ENCODE measurements at places on chromosomes 4 and X.

GRCh38 chr4:141730805-141731204 is 94.4 kb downstream of the IL15 start:
- DNase-seq = peak; percentile 4

GRCh38 chr4:74062953-74063352 is 24.5 kb upstream of the CXCL3 start:
- DNase-seq = no peak

DNA sequence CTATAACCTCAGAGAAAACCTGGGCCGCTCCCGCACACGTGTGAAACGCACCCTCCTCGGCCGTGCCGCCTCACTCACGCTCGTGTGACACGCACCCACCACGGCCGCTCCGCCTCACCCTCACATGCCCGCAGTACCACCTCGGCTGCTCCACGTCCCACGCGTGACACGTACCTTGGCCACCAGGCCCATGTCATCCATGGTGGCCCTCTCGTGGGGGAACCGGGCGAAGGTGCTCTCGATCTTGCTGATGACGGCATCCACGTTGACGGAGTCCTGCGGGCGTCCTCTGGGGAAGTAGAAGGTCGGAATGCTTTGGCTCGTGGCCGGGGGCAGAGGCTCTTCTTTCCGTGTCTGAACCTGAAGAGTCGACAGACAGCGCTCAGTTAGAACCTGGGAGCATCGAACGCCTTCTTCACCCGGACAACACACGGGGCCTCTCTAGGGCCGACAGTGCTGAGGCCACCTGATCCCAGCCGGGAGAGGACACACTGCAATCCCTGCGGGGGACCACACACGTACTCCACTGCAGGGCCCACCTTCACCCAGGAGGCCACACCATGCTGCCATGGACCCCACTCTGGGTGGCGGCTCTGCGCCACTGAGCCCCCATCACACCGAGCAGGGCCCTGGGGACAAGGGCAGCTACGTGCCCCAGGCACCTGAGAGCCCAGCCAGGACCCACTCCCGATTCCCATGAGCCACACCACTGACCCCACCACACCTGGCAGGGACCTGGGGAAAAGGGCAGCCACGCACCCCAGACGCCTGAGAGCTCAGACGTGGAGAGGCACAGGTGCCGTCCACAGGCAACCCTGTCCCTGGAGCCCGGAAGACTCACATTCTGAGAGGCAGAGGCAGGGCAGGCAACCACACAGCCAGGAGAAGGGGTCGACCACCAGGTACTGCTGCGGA is 25.2 kb downstream of the PPP2R3B start:
- DNase-seq = no peak

GRCh38 chr4:145195167-145195952 is 15.0 kb upstream of the OTUD4 start:
- DNase-seq = peak; percentile 10

GRCh38 chrX:5490786-5491563 is 737.7 kb downstream of the NLGN4X start:
- DNase-seq = no peak

GRCh38 chr4:658681-659667 is 15.1 kb downstream of the ATP5ME start:
- no peak for DNase-seq

DNA sequence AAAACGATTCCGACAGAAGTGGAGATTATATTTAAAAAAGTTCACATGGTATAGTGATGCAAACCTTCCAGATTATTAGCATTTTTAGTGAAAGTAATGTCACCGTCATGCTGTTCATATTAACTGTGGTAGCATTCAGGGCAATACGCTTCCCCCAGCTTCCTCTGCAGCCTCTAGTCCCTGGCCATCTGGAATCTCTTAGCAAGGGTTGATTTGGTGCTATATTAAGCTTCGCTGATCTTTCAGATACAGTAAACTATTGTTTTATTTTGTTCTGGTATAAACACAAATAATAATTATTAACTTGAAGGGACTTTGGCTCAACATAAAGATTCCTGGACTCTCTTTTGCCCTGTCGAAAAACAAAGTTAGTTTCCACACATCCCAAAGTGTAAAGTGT is 1080.5 kb upstream of the TENM3 start:
- no peak for DNase-seq
